CD4-positive, alpha-beta T cell treated with Interleukin-15 for 1 hour (primary cell): ENCODE measurements at places on chromosomes 6 and 20.

DNA sequence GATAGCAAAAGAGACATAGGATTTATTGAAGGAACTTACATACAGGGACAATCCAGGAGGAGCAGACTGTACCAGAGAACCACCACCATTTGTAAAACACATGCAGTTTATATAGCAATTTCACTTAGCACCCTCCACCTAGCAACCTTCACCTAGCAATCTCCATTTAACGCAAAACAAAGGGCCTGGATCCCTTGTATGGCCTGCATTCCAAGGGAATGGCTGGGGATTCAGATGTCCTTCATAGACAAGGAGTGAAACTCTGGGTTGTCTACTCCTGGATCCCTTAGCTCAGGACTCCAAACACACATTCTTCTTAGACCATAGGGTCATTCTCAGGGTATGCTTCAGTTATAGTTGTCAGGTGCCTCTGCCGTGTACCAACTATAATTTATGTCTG lies 1324.9 kb downstream of the HACE1 start:
- no peak for DNase-seq

GRCh38 chr20:44288252-44288651 lies 22.8 kb downstream of the FITM2 start:
- no peak for DNase-seq

DNA sequence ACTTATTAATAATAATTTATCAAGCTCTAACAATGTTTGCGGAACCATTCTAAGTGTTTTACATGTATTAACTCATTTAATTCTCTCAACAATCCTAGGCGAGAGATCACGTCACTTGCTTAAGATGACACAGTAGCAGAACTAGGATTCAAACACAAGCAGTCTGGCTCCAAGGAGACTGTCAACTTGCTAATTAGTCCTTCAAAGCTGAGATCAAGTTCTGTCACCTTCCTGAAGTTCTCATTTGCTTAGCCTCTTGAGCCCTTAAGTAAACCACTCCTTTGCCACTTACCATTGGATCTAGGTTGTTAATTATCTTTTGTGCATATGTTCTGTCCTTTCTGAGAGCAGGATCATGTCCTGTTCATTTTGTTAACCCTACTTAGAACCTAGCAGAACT lies 14.1 kb downstream of the FKBP5 start:
- DNase-seq, result no peak

- DNase-seq, result no peak
These were observed 152.7 kb upstream of the SLC22A16 start for GRCh38 chr6:110629153-110629552.

GRCh38 chr20:33211817-33212424 lies 5.2 kb upstream of the BPIFA3 start:
- no peak for DNase-seq

DNA sequence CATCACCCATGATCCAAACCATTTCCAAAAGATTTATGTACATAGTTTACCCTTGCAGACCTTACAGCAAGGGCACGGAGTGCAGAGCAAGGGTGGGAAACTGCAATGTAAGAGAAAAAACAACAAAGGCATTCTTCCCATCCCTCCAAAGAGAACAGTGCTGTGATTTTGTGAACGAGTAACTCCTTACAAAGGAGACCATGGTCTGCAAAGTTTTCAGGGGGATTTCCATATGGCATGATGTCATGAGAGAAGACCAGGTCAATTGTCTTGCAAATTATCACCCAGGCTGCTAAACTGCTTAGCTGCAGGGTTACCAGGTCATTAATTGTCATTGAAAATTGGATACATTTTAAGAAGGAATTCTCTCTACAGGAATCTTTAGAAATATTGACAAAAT lies 58.3 kb downstream of the LAMP5 start:
- DNase-seq, result no peak

- DNase-seq, result no peak
These were observed 149.4 kb downstream of the KLHL32 start for GRCh38 chr6:97073903-97074302.

DNA sequence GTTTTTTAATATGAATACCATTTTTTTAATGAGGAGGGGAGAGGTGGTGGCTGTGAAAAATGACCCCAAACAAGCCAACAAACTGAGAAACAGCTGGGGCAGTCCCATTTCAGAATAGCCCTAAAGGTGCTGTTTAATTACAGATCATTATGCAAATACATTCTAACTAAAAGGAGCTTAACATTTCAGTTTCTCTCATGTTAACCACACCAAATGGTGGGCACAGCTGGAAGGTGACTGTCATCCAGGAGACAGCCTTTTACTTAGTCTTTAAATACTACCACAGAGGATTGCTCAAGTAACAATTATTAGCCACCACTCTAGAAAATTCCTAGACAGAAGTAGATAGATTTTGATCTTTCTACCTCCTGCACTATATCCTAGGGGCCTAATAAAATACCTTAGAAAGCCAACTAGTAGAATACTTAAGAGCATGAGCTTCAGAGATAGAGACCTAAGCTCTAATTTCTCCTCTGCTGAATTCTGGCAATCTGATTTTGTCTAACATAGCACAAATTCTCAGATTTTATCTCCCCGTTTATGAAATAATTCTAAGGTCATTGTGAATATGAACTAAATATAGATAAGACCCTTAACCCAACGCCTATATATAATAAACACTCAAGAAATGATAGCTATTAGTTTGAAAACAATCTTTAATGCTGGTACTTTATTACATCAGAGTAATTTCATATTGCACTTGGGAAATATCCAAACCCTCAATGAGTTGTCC lies 615.1 kb upstream of the NRSN1 start:
- DNase-seq, result no peak

GRCh38 chr6:12384357-12384912 lies 94.3 kb downstream of the EDN1 start:
- DNase-seq, result no peak

- DNase-seq, result no peak
These were observed 92.3 kb downstream of the ANKRD60 start for GRCh38 chr20:58136149-58136484.

GRCh38 chr6:170193326-170193821 lies 97.5 kb downstream of the DLL1 start:
- no peak for DNase-seq

DNA sequence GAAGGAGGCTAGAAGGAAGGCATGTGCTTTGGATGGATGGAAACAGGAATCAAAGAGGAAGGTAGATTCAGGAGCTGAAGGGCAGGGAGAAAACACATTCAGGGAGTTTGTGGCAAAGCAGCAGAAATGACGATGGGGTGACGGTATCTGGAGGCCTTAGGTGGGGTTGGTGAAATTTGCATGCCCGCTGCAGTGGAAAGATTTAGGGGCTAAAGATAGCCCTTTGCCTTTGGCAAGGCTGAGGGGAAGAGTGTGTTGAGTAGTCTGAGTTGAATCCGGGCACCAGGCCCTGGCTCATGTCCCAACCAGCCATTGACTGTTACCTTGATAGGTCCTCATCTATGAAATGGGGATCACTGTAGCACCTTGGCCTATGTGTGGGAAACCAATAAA lies 1.3 kb downstream of the GZF1 start:
- DNase-seq, result no peak

GRCh38 chr6:42619963-42620362 lies 56.1 kb downstream of the UBR2 start:
- DNase-seq, result no peak

DNA sequence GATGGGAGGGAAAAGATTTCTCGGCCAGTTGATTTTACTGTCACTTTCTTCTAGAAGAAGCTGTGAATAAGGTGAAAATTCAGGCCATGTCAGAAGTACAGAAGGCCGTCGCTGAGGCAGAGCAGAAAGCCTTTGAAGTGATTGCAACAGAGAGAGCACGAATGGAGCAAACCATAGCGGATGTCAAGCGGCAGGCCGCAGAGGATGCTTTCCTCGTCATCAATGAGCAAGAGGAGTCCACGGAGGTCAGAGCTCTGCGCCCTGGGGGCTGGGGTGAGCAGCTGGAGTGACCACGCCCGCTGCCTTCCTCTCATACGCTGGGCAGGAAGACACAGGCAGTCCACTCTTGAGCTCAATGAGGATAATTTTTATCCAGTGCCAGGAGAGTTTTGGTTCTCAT lies 21.8 kb upstream of the C20orf144 start:
- DNase-seq, result no peak

DNA sequence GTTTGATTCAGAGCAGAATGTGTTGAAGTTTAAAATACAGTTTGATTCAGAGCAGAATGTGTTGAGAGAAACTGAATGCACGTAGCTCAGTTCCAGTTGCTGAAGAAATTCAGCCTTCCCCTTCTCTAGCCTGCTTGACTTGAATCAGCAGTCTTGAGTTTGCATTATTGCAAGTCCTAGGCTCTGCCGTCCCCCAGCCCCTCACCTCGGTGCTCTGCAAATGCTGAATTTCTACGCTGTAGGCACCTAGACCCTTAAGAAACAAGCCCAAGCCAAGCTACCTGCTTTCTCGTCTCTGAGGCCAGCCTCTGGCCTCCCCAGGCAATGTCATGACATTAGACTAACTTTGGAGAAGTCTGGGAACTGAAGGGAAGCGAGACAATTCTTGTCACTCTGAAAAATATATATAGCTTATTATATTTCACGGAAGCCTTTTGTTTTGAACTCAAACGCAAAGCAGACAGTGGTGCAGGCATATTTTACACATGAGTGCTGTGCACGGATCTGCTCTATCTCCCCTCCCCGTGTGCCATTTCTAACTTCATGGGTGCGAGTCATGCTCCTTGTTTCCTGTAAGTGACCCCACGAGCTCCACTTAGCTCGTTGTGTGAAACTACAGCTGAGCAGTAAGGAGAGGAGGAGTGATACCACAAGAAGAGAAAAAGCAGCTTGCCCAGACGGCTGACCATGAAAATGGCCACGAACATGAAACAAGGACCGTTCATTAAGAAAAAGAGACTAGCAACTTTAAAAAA lies 71.4 kb upstream of the DUSP22 start:
- no peak for DNase-seq

GRCh38 chr6:11650025-11650696 lies 112.6 kb downstream of the TMEM170B start:
- no peak for DNase-seq

DNA sequence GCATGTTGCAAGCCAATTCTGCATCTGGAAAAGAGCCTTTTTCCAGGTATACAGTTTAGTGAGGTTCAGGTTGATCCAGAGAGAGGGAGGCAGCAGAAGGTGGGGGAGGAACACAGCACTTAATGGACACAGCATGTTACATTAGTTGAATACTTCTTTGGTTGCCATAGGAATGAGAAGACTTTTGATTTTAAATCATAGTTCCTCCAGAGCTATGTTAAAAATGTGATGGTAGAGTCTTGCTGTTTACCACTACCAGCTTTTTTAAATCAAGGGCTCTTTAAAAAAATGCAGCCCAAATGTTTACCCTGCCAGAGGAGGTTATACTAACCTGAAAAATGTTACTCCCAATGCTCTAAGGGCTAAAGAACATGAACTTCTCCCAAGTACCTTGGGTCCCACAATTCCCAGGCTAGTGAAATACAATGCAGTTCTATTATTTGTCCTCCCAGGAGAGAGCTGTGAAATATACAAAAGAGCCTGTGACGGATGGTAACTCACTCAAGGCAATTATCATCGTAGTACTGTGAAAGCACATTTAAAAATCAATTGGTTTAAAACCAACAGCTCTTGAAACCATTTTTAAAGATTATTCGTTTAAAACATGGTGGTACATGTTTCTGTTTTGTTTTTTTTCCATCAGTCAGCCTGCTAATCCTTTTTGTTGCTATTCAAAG lies 6.9 kb upstream of the PHACTR1 start:
- no peak for DNase-seq

- DNase-seq, result no peak
These were observed 807 bp downstream of the SNHG17 start for GRCh38 chr20:38434301-38434741.

GRCh38 chr6:115894426-115894992 lies 166.2 kb downstream of the FRK start:
- no peak for DNase-seq

GRCh38 chr6:32074996-32075532 lies 34.1 kb downstream of the TNXB start:
- DNase-seq, result no peak

DNA sequence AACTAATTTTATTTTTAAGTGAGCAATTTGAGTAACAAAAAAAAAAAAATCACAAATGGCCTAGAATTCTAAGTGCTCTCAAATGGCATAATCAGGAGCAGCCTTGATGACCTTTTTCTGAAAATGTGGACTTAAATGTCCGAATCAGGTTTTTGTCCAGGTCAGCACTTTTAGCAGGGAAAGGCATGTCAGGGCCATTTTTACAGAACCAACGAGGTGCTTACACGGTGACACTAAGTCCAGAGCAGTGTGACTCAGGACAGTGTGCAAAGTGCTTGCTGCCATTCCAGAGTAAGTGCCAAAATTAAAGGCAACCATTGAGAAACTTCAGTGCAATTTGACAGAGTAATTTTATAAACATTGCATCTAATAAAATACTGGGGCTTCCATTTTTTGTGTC lies 127.8 kb downstream of the KIF16B start:
- DNase-seq, result no peak

DNA sequence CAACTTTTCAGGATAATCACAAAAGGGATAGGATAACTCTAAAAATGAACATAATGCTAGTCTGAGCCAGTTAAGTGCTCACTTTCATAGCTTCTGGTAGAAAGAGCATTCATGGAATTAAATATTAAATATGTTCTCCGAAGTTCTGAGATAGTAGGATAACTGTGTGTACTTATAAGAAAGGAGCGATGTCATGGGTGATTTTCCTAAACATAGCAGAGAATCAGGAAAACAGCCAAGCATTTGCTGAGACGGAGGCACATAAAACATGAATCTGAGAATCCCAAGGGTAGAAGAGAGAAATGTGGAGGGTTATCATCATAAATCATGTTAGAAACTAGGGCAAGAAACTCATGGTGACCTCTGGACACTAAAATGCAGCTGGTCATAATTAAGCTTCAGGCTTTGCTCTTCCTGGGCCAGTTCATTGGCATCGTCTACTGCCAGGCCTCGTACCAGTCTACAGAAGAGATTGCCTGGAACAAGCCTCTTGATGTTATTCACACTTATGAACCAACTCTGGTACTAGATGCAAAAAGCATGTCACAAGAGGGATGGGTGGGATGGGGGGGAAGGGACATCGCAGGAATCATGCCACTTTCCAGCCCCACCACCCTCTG lies 436.6 kb downstream of the PRKN start:
- DNase-seq, result no peak

DNA sequence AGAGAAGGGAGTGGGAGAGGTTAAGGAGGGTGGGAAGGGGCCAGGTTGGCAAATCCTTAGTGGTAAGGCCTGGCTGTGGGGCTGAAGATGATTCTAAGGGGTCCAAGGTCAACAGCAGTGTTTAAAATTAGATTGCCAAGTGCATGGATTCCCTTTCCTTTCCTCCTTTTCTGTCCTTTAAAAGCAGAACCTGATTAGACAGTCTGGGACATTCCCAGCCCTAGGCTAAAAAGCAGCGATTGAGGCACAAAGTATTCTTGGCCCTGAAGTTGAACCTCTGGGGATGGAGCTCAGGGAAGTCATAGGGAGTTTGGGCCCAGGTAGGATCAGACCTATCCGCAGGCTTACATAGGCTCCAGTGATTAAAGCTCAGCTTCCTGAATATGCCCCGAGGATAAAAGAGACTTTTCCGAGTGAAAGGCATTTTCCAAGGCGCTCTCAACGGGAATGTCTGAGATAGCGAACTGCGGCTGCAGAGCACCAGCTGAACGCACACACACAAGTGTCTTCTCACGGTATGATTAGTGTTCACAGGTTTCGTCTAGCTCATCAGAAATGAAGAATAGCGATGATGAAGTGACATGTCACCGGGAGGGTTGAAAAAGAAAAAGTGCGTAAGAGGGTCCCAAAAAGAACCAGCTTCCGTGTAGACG lies 787 bp upstream of the CARMIL1 start:
- no peak for DNase-seq

- DNase-seq, result no peak
These were observed 2.0 kb upstream of the RSPO4 start for GRCh38 chr20:1003920-1004697.
